Spinal cord (tissue), 10 donors: ENCODE measurements at places on chromosomes 12 and 14. TPM values are rescaled to one million over a fixed set of nuclear protein-coding genes. Genes with fewer than 3 reads are reported as not detected.

MBIP gene
- total RNA-seq: 23.5 TPM

NTF3 gene
- total RNA-seq: 1.4 TPM

KRT1 gene
- total RNA-seq: 0.44 TPM

GALNT16 gene
- total RNA-seq: 20.4 TPM

GRCh38 chr12:82461836-82462235 lies 103.5 kb downstream of the METTL25 start:
- no peak for DNase-seq

- DNase-seq: no peak
These were observed 28.3 kb downstream of the DYNC1H1 start for GRCh38 chr14:101992708-101993107.

GRCh38 chr12:72465155-72465554 lies 193.0 kb downstream of the TRHDE start:
- no peak for DNase-seq

GRCh38 chr12:59382282-59383078 lies 213.3 kb upstream of the SLC16A7 start:
- no peak for DNase-seq

DNA sequence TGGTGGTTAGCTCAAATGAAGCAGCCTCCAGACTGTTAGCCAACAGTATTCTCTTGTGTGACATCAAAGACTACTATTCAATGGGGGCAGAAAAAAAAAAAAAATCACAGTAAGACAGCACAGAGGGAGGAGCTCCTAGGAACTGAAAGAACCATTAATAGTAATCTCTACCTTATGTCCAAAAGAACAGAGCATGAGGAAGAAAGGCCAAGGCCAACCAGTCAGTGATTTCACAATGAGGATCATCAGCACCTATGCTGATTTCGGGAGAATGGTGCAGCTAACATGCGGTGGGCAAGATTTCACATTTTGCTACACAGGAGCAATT lies 66.3 kb upstream of the SOX5 start:
- DNase-seq: no peak

GRCh38 chr12:6534945-6535696 lies 804 bp downstream of the GAPDH start:
- no peak for DNase-seq
